ENCODE measurements at places on chromosomes 11 and 22.

DNA sequence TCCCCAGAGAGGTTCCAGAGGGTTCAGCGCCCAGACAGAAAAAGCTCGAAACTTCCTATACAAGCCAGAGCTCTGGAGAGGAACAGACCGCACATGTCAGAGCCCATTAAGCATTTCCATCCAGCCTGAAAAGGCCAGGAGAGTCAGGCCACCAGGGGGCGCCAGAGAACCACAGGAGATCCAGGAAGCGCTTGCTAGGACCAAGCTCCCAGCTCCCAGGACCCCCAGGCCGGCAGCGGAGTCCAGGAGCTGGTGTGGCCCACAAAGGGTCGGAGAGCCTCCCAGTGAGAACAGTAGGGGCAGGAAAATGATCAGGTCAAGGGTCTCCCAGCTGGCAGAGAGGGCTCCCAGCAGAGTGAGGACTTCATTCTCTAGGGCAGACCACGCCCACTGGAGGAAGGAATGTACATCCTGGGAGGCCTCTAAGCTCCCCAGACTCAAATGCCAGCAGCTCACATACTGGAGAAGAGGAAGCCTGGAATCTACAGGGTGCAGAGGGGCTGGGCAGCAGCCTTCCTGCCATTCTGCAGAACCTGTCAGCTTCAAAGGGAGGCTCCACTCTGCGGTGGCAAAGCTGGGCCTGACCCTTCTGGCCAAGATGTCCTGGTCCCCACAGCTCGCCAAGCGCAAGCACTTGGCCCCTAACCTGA lies 2.1 kb upstream of the MEI1 start:
- peak; percentile 72 for DNase-seq

GRCh38 chr11:66478729-66479393 lies 1.4 kb upstream of the DPP3 start:
- no peak for DNase-seq

- DNase-seq = no peak
These were observed 23.7 kb downstream of the ARVCF start for GRCh38 chr22:19992921-19993355.

DNA sequence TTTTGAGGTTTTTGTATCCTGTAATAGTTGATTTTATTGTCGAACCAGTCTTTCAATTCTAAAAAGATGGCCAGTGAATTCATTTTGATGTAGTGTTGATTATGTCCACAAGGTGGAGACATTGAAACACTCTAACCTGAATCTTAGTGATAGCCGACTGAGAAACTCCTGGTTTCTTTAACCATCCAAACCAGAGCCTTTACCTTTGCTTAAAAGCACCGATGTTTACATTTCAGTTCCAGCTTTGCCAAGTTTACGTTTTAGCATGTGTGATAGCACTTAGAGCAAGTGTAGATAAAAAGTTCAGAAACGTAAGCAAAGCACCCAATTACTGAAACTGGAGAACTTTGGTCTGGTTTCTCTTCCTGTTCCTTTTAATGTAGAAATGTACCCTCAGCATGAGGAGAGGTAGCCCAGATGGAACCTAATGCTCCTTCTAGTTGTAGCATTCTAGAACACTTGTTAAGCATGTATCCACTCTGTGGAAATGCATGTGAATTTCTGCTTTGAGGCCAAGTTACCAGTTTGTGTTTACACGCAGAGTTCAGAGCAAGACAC lies 208.6 kb downstream of the DBX1 start:
- no peak for DNase-seq

GRCh38 chr11:118786657-118787056 lies 4.3 kb downstream of the DDX6 start:
- no peak for DNase-seq

DNA sequence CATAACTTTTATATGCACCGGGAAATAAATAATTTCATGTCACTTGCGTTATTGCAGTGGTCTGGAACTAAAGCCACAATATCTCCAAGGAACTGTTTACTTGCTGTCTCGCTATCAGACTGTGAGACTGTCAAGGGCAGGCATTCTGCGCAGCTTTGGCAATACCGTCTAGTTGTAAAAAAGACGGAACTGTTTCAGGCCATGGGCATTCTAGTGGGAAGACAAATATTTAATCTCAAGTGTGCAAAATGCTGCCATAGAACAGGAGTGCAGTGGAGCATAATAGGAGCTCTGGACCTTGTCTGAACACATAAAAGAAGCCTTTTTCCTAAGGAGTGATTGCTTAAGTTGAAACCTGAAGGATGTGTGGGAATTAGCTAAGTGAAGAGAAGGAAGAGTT lies 53.8 kb downstream of the PACS1 start:
- no peak for DNase-seq

DNA sequence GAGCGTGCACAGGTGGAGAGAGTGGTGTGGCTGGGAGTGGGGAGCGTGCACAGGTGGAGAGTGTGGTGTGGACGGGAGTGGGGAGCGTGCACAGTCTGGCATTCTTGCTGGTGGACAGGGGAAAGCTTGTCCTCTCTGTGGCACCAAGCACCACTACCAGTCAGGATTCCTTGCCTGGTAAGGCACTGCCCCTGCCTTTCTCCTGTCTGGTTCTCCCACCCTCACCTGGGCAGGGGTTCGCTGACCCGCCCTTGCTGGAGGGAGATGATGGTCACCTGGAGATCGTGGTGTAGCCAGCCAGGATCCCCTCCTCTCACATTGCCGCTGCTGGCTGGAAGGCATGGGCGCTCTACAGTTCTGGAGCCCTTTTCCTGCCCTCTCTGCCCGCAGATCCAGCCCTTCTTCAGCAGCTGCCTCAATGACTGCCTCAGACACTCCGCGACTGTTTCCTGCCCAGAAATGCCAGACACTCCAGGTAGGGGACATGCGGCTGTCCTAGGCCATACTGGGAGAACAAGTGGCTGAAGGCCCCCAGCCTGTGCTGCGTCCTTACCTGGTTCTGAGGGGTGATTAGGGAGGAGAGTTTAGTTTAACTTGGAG lies 16.7 kb downstream of the TMEM121B start:
- DNase-seq = no peak

DNA sequence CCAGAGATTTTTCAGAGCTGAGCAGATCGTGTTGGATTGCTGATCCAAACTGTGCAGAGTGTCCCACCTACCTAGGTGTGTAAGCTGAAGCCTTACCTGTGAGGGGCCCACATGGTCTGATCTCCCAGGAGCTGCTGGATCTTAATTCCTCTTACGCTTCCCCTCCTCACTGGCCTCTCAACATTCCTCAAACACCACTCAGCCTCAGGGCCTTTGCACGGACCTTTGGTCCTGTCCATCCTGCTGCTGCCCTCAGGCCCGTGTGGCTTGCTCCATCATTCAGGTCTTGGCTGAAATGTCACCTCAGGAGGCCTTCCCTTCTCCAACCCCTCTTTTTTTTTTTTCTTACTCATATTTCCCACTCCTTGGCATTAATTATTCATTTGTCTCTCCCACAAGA lies 21.1 kb upstream of the RAB1B start:
- no peak for DNase-seq

DNA sequence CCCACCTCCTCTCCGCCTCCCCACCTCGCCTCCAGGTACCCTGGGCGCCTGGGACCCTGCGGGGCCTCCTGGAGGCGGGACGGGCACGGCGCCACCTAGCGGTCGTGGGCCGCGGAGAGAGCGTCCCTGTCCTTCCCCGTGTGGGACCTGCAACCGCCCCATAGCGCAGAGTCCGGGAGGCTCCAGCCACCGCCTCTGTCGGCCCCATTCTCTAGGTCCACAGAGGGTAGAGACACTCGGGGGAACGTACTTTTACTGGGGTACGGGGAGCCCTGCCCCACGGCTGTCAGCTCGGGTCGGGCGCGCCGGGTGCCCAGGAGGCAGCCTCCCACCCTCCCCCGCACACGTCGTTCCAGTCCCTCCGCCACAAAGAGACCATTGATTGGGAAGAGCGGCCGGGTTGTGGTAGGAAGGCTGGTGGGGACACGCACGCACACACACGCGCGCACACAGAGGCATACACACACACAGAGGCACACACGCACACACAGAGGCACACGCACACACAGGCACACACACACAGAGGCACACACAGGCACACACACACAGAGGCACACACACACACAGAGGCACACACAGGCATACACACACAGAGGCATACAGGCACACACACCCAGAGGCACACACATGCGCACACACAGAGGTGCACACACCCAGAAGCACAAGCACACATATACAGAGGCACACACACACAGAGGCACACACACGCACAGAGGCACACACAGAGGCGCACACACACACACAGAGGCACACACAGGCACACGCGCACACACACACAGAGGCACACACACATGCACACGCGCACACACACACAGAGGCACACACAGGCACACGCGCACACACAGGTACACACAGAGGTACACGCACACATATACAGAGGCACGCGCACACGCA lies 12.6 kb upstream of the NECTIN1 start:
- no peak for DNase-seq

- DNase-seq = no peak
These were observed 13.3 kb downstream of the CLDN5 start for GRCh38 chr22:19510919-19511341.

GRCh38 chr11:404551-405264 lies 10.1 kb downstream of the SIGIRR start:
- no peak for DNase-seq

DNA sequence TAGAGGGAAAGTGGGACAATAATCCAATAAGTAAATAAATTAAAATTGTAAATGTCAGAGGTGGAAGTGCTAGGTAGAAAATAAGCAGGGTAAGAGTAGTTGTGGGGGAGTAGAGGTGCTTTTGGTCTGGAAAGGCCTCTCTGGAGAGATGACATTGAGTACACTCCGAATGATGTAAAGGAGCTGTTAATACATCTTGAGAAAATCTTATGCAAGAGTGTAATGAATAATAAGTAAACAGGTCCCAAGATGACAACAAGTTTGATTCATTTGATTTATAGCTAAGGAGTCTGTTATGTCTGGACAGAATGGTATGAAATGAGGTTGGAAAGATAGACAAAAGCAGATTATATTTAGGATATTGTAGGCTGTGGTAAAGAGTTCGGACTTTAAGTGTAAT lies 87.5 kb downstream of the TMEM135 start:
- DNase-seq = no peak

GRCh38 chr11:67564230-67564629 lies 19.4 kb upstream of the GSTP1 start:
- no peak for DNase-seq

DNA sequence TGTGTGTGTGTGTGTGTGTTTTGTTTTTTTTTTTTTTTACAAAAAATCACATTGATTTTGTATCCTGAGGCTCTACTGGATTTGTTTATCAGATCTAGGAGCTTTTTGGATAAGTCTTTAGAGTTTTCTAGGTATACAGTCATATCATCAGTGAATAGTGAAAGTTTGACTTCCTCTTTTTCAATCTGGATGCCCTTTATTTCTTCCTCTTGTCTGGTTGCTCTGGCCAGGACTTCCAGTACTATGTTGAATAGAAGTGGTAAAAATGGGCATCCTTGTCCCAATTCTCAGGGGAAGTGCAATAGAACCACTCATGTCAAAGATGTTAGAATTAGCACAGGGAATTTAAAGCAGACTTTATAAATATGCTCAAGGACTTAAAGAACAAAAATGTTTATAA lies 32.6 kb upstream of the PRDM11 start:
- no peak for DNase-seq

GRCh38 chr11:22203281-22203680 lies 10.4 kb downstream of the ANO5 start:
- no peak for DNase-seq

DNA sequence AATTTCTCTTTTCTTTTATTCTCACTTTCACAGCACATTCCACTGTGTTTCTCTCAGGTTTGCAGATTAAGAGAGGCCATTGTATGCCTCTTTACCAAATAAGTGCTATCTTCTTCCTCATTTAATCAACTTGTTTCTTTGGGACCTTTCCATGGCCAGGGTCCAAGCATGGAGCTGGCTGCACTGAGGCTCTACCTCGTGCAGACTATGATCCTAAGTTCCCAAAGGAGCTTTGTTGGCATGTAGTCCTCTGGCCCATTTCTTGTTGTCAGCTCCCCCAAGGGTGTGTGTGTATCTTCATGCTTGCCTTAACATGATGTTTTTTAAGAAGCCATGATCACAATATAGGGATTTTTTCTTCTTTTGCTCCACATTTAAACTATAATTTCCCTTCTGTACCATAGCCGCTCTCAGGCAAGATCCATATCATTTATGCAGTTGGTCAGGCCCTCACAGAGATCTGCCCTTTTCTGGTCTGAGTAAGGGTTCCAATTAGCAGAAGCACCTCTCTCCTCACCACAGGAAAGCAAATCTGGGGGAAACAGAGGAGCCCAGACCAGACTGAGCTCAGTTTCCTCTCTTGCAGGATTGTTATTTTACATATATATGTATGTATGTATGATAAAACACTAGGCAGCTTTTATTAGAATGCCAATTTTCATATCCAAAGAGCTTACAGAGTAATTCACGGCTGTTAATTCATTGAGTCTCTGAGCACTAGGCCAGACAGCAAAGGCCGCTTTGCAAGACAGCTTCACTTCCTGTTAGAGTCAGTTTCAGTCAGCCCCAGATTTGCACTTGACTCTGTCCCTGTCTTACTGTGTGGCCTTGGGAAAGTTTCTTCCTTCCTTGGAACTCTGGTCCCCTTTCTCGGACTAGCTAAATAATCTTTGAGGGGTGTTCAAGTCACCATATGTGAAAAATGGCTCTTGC lies 34.3 kb downstream of the CYB5R2 start:
- no peak for DNase-seq

- no peak for DNase-seq
These were observed 52.3 kb downstream of the SC5D start for GRCh38 chr11:121344824-121345223.

GRCh38 chr11:89065066-89065465 lies 716 bp downstream of the GRM5 start:
- DNase-seq = no peak

DNA sequence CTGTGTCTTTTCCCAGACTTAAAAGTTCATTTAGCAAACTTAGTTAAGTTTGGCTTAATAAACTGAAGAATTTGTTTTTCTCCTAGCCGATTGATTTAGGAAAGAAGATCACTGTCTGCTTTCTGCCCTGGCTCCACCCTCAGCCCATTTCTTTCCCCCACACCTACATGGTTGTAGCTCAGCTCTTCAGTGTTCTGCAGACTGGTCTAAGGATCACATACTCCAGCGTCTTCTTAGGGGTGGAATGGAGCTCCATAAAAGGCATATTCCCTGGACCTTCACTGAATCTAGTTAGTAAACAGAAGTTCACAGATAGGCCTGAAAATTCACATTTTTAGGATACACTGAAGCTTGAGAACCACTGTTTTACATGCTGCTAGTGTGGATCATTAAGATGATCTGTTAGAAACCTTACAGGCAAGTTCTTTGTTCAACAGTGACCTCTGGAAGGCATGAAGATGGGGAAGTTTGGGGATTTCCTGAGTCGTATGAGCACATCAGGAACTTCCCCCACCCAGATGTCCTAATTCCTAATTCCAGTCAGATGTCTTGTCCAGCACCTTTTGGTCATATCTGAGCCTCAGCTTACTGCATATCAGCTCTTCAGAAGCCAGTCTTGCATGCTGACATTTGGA lies 16.8 kb downstream of the PIWIL4 start:
- no peak for DNase-seq

DNA sequence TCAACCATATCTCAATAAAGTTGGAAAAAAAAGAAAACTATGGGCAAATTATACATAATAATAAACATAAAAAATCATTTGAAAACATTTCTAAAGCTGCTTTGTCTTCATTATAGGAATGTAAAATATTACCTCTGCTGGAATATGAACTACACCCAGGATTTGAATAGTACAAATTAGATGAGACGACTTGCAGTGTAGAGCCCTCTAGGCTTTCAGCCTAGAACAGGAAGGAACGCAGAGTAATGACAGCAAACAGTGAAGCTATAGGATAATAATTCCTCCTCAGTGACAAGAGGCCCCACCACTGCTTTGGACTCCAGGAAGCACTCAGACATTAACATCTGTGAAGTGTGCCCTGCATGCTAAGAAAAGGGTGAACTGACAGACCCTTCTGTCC lies 7.7 kb downstream of the OR2AG1 start:
- no peak for DNase-seq
